Activated effector memory CD4-positive, alpha-beta T cell treated with anti-CD3 and anti-CD28 coated beads, Interleukin-2, amount 50 U/mL, for 16 hours (primary cell): ENCODE measurements at places on chromosomes 6 and 20.

- DNase-seq, result no peak
Measured at GRCh38 chr6:51396583-51396982, 577.9 kb downstream of the TFAP2B start.

DNA sequence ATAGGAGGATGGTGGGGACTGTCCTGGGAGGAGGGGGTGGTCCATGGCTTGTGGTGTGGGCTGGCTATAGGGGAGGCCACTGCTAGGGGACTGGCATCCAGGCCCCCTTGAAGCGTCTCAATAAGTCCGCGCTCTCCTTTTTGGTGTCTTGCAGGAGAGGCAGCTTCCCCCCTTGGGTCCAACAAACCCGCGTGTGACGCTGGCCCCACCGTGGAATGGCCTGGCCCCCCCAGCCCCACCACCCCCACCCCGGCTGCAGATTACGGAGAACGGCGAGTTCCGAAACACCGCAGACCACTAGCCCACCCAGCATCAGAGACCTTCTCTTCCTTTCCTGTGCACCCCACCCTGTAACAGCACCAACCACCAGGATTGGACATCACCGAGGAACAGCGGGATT lies 2.8 kb upstream of the ZBTB9 start:
- DNase-seq, result no peak

DNA sequence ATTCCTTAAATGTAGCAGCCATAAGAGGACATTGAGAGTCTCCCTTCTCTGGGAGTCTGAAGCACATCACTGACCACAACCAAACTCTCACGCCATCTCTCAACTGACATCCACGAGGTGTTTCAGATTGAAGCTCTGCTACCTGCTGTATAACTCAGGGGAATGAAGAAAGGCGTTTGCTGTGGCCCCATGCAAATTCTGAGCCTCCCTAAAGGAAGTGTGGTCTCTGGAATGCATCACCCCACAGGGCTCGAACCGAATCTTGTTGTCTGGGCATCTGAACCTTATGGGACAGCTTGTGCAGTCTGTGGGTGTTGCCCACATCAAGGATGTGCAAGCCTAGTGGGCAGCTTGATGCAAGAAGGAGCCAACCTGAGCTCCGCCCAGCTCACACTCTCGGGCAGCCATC lies 10.9 kb downstream of the PMEPA1 start:
- no peak for DNase-seq

- no peak for DNase-seq
Measured at GRCh38 chr6:107032051-107032450, 4.1 kb downstream of the MTRES1 start.

DNA sequence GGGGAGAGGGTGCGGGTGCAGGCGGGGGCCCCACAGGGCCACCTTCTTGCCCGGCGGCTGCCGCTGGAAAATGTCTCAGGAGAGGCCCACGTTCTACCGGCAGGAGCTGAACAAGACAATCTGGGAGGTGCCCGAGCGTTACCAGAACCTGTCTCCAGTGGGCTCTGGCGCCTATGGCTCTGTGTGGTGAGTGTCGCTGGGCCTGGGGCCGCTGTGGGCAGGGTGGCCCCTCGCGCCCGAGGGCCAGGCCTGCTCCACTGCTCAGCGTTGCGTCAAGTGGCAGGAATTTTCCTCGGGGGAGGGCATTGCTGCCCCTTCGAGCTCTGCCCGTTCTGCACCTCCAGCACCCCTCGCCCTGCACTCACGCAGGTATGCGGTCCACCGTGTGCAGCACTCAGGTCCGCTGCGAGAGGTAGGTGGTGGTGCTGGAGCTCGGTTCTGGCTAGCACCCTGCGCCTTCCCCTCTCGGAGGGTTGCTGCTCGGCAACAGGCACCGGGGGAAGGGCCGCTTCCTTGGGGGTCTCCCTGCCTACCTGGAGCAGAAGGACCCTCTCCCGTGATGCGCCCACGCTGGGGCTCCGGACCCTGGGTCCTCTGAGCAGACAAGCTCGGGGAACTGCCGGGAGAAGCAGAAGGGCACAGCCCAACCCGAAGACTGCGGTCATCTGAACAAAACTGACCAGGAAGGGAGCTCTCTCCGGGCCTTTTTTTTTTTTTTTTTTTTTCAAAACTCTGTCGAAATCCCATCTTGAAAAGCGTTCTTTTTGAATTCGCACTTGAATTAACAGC lies 674 bp downstream of the MAPK14 start:
- DNase-seq, result peak; percentile 80

GRCh38 chr6:124699038-124699437 lies 263.2 kb upstream of the RNF217 start:
- no peak for DNase-seq
